ENCODE measurements at places on chromosomes 16 and 17.

DNA sequence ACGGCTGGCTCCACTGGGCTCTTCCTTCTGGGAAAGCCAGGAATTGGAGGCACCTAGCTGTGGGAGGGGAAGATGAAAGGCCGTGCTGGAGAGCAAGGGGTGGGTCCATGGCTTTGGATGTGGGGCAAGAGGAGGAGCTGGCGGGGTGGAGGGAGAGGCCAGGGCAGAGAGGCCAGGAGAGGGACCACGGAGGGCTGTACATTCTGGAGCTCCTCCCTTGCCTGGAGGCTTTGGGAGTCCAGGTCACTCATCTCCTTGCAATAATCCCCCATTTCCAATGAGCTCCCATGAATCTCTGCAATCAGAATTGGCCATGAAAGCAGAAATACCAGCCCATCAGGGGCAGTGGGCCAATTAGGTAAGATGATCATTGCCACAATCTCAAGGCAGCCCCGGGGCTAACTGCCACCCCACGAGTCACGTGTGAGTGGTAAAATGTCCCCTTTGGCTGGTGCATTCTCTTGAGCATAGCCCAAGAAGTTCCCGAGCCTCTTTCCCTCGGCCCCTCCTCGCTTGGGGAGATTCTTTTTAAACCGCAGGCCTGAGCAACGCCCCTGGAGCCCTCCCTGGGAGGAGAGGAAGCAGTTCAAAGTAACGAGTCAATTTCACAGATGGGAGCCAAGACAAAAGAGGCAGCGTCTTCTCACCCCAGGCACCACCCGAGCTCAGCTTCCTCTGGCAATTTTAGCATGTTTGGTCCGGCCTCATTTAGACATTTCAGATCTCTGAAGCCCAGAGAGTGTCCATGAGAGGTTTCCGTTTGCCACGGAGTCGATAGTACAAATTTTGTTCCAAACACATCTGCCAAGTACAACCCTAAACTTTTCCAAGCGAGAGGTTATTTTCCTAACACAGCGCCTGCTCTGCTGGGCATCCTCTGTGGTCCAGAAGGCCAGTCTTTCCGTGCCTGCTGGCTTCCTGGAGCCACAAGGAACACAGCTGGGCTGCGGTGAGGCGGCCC lies 13.4 kb downstream of the RTN4RL1 start:
- no peak for DNase-seq

GRCh38 chr17:72301887-72302286 lies 181.1 kb downstream of the SOX9 start:
- no peak for DNase-seq

GRCh38 chr16:79463841-79464240 lies 136.7 kb downstream of the MAF start:
- DNase-seq = no peak

DNA sequence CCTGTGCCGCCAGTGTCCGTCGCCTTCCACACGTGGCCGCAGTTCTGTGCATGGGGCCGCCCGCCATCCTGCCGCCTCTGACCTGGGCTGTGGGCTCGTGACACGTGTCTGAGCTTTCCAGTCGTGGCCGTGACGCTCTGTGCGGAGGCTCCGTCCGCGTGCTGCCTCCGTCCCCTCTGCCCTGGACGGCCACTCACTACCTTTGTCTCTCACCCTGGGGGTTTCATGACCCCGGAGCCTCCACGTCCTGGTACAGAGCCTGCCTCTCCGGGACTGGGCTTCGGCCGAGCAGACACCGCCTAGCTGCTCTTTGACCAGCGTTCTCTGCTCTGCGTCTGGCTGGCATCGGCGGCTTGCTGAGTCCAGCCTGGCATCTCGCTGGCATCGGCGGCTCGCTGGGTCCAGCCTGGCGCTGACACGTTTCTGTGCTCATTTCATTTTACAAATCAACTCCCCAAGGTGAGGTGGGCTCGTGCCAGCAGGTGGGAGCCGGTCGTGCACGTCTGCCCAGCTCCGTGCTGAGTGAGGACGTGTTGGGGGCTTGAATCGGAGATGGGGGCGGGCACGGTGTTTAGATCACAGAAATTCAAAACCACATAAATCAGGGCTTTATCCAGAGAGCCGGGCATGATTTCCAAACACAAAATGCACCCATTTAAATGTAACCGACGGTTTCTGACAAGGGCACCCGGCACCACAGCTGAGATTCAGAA lies 44.3 kb upstream of the GNG13 start:
- DNase-seq = no peak

DNA sequence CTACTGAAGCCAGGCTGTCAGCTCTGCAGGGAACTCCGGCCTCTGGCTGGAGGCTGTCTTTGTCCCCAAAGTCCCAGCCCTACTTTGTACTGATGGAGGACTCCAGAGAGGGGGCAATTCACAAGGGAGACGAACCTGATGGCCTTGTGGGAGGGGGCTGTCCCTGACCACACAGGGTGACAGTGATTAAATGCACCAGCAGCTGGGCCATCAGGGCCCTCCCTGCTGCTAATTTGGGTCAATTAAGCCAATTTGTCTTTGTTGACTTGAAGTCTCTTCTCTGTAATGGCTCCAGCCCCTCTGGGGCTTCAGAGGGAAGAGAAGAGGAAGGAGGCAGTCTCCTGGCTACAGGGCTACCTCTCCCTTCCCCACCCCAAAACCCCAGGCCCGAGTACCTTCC lies 22.0 kb downstream of the TMEM132E start:
- no peak for DNase-seq

DNA sequence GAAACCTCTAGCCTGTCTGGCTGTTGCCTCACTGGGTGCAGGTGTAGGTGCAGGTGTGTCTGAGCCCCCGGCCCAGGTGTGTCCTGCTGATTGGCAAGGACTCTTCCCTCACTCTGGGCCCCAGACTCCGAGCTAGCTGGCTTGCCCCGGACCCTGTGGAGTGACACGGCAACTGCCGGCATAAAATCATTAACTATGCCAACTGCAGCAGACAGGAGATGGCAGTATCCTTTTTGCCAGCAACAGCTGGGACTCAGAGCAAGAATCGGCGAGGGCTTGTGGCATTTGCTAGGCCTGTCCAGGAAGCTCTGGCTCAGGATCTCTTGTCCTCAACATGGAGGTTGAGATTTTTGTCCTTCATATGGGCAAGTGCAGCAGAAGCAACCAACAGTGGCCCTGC lies 20.8 kb downstream of the CIAPIN1 start:
- DNase-seq = no peak

DNA sequence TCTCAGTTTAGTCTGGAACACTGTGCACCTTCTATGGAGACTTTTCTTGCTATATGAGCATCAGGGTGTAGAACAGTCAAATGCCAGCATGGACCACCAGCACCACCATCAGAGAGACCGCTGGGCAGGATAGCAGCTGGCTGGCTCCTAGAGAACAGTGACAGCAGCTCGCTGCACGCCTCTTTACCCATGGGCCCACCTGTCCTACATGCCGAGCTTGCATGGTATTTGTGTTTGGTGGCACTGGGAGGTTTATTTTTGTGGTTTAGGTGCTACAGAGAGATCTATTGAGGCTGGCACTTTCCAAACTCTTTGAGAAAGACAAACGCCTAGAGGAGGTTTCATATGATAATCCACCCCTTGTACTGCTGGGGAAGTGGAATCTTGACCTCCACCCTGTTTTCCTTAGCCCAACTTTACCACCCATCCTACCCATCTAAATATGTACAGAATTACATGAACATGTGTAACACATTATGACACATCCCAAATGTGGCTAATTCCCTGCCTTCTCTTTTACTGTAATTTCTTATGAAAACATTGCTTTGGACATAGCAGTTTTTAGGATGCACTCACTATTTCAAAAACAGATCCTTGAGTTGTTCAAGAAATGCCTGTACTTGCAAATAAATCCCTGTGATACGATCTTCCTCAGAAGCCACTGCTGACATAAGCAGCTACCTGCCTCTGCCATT lies 46.3 kb downstream of the COG7 start:
- DNase-seq = no peak

- no peak for DNase-seq
Measured at GRCh38 chr16:200388-200787, 20.1 kb downstream of the HBQ1 start.

GRCh38 chr17:2798188-2798587 lies 1.9 kb downstream of the RAP1GAP2 start:
- DNase-seq = no peak

DNA sequence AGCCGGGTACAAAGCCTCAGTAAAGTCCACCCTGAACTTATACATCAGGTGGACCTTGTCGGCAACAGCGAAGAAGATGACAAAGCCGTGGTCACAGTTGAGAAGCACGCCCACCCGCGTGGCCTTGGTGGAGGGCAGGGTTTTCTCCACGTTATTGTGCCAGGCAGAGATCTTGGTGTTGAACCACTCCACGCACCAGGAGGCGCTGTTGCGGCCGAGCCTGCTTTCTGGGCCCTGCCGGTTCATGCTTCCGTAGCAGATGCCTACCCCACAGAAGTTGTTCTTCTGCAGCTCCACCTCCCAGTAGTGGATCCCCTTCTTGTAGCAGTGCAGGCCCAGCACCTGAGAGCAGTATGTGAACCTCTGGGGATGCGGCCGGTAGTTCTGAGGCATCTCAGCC lies 22.1 kb downstream of the TRIM25 start:
- peak; percentile 41 for DNase-seq

GRCh38 chr16:976389-976931 lies 5.1 kb upstream of the SOX8 start:
- DNase-seq = peak; percentile 20

DNA sequence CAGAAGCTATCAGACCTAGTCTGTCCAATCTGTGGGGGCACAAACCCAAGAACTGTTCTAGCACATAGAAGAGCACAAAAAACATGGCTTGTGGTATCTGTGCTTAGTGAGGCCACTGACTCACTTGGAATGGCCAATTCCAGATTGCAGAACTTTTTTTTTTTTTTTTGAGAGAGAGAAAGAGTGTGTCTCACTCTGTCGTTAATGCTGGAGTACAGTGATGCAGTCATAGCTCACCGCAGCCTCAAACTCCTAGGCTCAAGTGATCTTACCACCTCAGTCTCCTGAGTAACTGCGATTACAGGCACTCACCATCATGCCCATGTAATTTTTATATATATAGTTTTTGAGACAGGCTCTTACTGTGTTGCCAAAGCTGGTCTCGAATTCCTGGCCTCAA lies 77.2 kb upstream of the CLEC3A start:
- DNase-seq = no peak

- DNase-seq = no peak
Measured at GRCh38 chr17:17537311-17538099, 41.3 kb upstream of the RASD1 start.

- no peak for DNase-seq
Measured at GRCh38 chr17:7443499-7444485, 1.1 kb upstream of the CHRNB1 start.

DNA sequence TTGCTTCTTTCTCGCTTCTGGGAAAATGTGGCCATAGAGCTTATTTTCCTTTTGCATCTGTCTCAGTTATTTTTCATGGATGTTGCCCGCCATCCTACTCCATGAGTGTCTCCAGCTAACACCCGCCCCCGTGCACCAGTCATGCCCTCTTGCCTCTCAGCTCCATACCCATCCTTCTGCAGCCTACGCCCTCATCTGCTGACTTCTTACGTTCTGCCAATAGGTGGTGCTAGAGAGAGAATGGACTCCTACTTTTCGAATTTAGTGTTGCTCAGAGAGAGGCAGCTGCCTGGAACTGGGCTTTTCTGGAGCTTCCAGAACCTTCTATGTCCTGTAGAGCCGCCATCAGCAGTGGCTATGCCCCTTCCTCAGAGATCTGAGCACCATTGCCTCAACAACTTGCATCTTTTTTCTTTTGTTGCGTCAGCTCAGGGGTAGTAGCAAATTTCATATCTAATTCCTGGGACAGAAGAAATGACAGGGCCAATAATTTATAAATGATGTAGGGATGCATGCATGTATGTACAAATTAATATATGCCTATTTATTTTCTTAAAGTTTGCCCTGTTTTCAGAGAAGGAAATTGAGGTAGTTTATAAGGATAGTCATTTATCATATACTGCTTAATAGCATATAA lies 119.7 kb upstream of the MYOCD start:
- no peak for DNase-seq

DNA sequence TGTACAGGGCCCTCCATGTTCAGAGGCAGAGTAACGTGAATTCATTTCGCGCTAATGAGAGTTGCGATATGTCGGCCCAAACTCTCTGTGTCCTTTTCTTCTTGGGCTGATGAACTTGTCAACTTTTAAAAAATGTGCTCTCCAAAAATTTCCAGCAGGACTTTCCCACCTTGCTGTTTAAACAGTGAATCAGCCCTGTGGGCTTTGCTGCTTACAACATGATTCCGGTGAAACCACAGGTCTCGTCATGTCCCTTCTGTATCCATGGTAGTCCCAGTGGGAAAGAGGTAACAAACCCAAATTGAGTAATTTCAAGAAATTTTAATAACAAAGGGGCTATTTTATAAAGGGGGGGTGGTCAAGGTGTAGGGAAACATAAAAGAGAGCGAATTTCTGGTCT lies 612.9 kb downstream of the MAF start:
- no peak for DNase-seq

DNA sequence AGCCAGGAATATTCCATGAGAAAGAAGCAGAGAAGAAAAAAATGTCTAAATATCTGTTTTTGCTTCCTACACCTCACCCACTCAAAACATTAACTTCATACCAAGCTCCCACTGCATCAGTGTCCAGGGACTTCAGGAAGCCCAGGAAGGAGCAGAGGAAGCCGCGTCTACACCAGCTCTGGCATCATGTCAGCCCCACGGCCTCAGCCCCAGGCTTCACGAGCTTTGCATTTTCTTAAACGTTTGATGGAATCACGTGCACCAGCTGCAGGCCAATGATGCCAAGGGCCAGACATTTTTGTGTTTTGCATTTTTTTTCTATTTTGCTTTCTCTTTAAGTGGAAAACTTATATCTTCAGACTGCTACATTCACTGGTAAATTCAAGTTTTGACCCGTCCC lies 48.6 kb downstream of the CDRT4 start:
- DNase-seq = no peak

DNA sequence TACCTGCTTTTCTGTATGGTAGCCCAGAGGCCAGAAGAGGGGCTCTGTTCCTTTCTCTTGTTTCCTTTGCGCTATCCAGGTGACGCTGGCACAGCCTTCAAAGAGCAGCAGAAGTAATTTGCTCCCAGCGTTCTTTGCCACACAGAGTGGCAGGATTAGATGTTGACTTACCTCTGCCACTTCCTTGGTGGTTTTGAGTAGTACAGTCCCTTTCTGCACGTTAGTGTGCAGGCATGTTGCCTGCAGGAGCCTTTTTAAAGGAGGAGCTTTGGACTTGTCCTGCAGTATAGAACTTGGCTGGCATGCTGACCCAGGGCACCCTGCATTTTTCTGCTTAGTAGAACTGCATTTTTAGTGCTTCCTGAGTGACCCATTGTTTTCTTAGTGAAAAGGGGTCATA lies at the start of gene ABCC11:
ABCC11 (minus strand) TSS at position 229 of the 400 bp plus-strand sequence. CDS start 15,618 bp downstream, outside the sequence.
- no peak for DNase-seq

GRCh38 chr16:89192956-89193575 lies 7.3 kb downstream of the SLC22A31 start:
- DNase-seq = peak; percentile 75

DNA sequence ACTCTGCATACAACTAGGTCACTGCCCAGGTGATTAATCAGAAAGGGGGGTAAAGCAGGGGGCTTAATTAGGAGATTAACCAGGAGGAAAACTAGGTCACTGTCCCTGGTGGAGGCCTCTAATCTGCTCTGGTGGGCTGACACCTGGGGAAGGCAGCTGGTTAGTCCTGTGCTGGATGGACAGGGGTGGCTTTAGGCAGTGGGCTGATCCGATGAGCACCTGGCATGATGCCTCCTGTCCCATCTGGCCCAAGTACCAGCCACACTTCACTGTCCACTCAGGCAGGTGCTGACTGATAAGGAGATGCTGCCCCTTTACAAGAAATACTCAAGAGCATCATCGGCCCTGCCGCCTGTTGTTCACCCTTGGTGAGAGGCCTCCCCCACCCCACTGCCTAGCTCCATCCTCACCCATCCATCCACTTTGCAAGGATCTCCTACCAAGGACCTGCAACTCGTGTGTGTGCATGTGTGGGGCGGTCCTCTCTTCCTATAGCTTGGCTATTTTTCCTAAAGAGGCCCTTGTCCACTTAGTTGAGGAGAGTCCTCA lies 13.8 kb upstream of the RCVRN start:
- no peak for DNase-seq

All from CD4-positive, alpha-beta T cell treated with Interleukin-1 beta for 1 hour (primary cell).